ENCODE measurements at places on chromosomes 12 and 14.

DNA sequence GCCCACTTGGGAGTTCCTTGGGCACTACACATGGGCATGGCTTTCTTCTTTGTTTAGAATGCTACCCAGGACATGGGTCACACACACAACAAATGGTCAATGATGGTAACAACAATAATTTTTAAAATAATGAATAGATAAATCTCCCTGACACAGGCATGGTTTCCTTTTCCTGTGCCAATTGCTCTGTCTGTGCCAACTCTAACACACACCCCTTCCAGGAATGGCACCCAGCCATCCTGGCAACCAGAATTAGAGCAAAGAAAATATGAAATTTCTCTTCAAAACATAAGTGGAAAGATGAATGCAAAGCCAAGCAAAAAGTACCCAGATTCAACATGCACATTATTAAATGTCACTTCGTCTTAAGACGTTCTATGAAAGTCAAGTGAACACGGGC is 104.9 kb upstream of the SOX5 start:
- ATAC-seq, result no peak

GRCh38 chr12:124586756-124587155 is 19.3 kb upstream of the NCOR2 start:
- ATAC-seq, result no peak

- ATAC-seq, result peak; percentile 26
Measured at GRCh38 chr14:52355526-52355925, 41.4 kb downstream of the PTGER2 start.

GRCh38 chr12:103868215-103868614 is 27.2 kb upstream of the NT5DC3 start:
- ATAC-seq, result no peak

- ATAC-seq, result peak; percentile 65
Measured at GRCh38 chr14:55754471-55754870, 174.5 kb downstream of the KTN1 start.

GRCh38 chr14:74326369-74327152 is 21.7 kb upstream of the VRTN start:
- ATAC-seq, result no peak

All from esophagus mucosa (tissue), 1 donor.